ENCODE measurements at places on chromosomes 3 and 15.

- DNase-seq, result no peak
Measured at GRCh38 chr3:127425505-127426443, 137.9 kb upstream of the PRR20G start.

GRCh38 chr3:148227534-148227933 lies 470.2 kb upstream of the AGTR1 start:
- no peak for DNase-seq

- DNase-seq, result no peak
Measured at GRCh38 chr15:51577636-51578304, 44.8 kb downstream of the DMXL2 start.

- DNase-seq, result no peak
Measured at GRCh38 chr3:119924111-119925094, 142.5 kb downstream of the NR1I2 start.

DNA sequence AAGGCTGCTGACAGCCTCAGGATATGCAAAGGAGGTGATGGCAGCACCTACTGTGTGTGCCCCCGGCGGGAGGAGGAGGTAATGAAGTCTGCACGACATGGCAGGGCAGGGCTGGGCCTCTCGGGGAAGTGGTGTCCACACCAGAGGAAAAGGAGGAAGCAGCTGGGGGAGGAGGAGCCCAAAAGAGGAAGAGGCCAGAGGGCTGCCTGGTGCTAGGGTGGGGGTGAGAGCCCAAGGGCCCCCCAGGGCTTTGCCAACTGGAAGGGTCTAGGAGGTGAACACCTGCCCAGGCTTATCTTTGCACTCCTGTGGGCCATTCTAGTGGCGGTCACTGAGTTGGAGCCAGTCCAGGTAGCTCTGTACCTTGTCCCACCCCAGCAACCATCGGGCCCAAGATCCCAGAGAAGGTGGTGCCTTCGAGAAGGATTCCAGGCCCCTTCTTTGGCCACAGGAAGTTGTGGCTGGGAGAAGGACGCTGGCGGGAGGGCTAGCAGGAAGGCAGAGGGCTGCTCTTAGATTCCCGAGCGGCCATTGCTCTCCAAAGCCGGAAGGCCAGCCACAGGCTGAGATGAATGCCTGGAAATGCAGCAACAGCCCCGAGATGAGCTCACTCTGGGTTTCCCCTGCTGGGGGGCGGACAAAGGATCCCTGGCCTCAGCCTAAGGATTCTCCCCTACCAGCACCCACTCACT lies 7.0 kb downstream of the GNAI2 start:
- peak; percentile 63 for DNase-seq

GRCh38 chr3:87175732-87176131 lies 51.4 kb upstream of the CHMP2B start:
- no peak for DNase-seq

GRCh38 chr3:156236556-156237260 lies 116.3 kb downstream of the KCNAB1 start:
- DNase-seq, result no peak

- no peak for DNase-seq
Measured at GRCh38 chr15:45203182-45203581, 15.4 kb upstream of the SHF start.

GRCh38 chr15:55088207-55088606 lies 108.5 kb downstream of the RSL24D1 start:
- no peak for DNase-seq

- no peak for DNase-seq
Measured at GRCh38 chr15:42090370-42090769, 4.0 kb downstream of the PLA2G4D start.

DNA sequence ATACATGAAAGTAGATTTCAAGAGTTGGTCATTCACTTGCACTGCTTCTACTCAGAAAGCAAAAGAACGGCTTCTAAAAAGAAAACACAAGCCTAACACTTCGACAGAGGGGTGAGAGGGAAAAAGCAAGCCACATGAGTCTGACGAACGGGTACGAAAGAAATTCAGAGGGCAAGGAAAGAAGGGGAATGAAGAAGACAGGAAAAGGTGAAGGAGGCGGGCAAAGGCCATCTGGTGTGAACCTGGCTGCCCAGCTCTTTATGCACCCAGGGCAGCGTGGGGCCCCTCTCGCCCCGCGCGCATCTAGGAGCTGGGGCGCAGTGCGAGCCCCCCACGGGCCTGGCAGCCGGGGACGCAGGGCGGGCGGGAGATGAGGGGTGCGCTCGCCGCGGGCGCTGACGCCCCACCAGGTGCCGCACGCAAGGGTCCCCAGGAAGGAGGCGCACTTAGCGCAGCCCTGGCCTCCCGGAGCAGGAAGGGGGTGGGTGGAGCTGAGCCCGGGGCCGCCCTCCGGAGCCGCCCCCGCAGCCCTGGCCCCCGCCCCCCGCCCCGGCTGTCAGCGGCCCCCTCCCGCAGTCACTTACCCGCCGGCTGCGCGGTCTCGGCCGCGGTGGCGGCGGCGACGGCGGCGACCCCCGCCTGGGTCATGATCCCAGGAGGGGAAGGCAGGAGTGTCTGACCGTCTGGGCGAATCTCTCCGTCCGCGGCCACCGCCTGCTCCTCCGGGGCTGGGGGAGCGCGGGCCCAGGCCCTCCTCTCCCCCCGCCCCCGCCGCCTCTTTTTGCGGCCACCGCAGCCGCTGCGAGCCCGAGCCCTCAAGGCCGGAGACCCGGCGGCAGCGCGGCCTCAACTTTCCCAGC lies at the start of gene USF3:
Gene USF3, minus strand, starts transcription at position 857 of the 860 bp plus-strand sequence. CDS start 21,764 bp downstream, outside the sequence.
- DNase-seq, result peak; percentile 75

DNA sequence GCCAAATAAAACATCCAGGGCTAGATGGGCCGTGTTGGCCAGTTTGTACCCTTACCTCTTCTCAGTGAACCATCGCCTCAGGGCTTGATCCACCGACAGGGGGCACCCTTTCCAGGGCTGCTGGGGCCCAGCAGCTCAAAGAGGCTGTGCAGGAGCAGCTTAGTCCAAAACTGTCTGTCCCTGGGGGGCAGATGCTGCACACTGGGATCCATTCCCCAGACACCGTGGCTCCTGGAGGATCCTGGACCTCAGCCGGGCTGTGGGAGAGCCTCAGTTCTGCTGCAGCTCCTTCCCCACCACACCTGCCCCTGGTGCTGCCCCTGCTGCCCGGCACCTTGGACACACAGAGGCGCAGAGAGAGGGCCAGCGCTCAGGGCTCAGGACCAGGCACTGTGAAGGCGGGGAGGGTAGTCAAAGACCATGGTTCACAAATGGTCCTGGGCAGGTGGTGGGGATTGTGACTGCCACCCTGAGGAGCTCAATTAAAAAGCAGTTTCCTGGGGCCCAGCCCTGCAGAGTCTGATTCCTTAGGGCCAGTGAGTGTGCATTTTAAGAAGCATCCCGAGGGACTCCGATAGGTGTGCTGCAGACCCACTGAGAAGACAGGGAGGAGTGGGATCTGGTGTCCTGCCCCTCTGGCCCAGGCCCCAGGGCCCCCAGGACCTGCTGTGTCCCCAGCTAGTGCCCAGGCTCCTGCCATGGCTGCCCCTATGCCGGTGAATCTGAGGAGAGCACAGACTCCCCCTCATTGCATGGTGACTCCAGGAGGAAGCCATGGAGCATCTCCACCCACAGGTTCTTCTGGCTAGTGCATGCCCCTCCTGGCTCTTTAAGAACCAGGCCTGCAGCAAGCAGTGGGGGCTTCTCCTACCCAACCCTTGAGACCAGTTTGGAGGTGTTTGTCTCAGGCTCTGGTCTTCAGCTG lies 86.5 kb upstream of the PRR20G start:
- DNase-seq, result peak; percentile 29

- DNase-seq, result no peak
Measured at GRCh38 chr3:161217496-161217895, 3.6 kb upstream of the NMD3 start.

GRCh38 chr15:88403351-88403791 lies 63.8 kb downstream of the MRPL46 start:
- no peak for DNase-seq

- peak; percentile 44 for DNase-seq
Measured at GRCh38 chr3:44862226-44862637, 520 bp downstream of the TMEM42 start.

- no peak for DNase-seq
Measured at GRCh38 chr3:80688814-80689213, 921.0 kb upstream of the ROBO1 start.

DNA sequence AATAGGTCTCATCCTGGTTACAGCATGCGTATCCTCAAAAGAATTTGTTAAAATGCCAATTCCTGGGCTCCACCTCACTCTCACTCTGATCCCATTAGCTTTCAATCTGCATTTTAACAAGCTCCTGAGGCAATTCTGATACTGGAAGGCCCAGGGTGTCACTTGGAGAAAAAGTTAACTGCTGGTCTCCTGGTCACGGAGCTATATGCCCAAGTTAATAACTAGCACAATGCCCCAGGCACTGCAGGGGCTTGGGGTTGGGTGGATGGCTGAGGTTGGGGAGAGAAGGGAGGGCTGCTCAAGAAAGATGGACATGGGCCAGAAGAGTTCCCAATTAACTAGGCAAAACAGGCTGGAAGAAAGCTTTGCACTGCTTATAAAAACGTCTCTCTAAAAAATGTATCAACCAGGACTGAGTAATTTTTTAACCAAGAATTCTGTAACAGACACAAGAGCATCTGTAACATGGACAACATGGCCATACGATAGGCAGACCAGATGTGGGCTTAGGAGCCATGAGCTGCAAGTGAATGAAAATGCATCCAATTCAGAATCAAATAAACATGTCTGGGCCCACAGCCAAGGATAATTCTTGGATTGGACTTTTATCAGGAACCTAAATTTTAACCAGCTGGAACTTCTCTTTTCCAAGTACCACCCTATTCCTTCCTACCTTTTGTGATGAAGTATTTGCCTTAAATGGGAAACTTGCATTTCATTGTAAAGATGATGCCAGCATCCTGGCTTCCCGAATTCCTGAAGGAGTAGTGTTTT lies 4.2 kb downstream of the IL17RD start:
- DNase-seq, result no peak

DNA sequence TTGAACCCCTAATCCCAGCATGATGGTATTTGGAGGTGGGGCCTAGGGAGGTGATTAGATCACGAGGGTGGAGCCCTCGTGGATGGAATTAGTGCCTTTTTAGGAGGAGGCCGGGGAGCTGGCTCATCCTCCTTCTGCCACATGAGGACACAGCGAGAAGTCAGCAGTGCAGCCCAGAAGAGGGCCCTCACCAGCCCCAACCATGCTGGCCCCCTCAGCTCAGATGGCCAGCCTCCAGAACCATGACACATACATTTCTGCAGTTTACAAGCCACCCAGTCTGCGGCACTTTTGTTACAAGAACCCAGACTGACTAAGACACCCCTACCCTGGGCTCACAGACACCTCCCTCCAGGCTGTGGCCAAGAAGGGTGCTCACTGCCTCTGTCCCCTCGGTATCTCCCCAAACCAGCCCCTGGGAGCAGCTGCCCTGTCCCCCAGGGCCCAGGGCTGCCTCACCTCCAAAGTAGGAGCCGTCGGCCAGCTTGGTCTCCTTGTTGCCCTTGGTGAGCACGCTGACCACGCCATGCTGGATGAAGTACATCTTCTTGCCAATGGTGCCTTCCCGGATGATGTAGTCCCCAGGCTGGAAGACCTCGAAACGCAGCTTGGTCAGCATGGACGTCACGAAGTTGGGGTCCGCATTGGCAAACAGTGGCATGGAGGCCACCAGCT lies 44.1 kb downstream of the HCN4 start:
- DNase-seq, result no peak

- DNase-seq, result no peak
Measured at GRCh38 chr3:175267561-175267960, 408.4 kb downstream of the NAALADL2 start.

GRCh38 chr15:40088929-40089755 lies 19.5 kb downstream of the BMF start:
- DNase-seq, result no peak

DNA sequence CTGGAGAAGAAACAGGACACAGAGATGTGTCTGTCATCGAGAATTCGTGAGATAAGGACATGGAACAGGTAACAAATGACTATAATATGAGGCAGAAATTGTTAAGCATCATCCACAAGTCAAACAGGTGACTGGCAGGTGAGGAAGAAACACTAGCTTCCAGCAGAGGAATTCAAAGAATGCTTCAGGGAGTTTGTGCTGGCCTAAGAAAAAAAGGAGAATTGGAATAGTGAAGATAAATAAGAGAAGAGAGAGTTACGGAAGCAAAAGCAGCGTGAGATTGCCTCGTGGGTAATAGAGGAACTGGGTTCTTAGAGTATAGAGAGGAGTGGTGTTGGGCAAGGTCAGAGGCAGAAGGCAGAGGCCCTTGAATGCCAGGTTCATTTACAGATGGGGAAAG lies 22.9 kb upstream of the FGF12 start:
- DNase-seq, result no peak

DNA sequence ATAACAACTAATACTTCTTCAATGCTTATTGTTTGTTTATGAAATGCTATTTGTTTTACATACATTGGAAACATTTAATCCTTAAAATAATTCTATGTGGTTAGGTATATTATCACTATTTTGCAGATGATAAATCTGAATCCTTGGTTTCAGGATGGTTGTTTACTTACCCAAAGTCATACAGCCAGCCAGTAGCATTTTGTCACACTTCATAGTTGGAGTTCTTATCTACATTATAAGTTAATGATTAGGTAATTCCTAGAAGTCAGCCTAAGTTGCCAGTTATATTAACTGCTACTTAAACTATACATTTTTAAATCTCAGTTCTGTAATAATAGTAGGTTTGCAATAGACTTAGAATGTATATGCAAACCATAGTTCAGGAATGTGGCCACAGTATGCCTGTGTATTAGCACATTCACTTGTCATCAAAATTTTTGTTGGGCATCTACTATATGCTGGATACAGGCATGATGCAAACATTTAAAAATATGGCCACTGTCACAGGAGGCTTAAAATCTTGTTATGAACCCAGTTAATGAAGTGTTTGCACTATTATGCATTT lies 187.9 kb downstream of the UBE2E2 start:
- no peak for DNase-seq

DNA sequence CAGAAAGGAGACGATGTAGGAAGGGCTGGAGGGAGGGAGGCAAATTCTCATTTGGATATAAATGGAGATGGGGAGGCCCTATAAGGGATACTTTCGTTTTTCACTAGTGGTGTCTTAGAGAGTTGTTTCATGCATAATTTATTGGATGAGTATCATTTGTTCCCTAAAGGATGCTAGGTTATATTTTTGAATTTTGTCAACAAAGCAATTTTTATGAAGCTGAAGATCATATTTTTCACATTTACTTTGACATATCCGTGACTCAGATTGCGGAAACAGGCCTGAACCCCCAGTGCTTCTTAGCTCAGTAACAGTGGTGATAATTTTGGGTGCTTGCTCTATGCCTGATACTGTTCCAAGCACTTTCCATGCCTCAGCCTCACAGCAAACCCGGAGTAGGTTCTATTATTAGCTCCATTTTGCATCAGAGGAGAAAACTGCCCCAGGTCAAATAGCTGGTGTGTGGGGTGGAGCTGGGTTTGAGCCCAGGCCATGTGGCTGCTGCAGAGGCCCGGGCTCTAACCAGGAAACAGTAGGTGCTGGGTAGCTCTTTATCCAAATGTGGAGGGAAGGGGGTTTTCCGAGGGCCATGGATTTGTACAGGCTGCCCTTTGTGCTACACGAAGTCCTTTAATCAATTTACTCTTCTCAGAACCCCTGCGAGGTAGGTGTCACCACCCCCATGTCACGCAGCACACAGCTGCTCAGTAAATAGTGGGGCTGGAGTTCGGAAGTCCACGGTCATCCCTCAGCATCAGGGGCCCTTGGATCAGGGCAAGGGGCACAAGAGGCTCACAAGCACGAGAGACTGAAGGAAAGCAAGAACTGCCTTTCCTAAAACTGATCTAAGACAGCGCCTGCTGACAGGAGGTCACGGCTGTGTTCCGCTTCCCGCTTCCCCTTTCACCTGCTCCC lies 99.1 kb downstream of the SLC49A4 start:
- no peak for DNase-seq

GRCh38 chr3:97658668-97659285 lies 105.8 kb upstream of the ARL6 start:
- DNase-seq, result peak; percentile 20

- no peak for DNase-seq
Measured at GRCh38 chr15:63997715-63998442, 48.4 kb downstream of the DAPK2 start.
